Endothelial cell of umbilical vein (primary cell): ENCODE measurements at places on chromosomes 12 and 14.

GRCh38 chr12:27367078-27367477 lies 34.4 kb downstream of the BMAL2 start:
- DNase-seq: no peak

- no peak for DNase-seq
Measured at GRCh38 chr14:49019467-49020115, 566.6 kb downstream of the RPS29 start.

- DNase-seq: peak; percentile 77
Measured at GRCh38 chr14:53368711-53369201, 215.6 kb upstream of the DDHD1 start.

DNA sequence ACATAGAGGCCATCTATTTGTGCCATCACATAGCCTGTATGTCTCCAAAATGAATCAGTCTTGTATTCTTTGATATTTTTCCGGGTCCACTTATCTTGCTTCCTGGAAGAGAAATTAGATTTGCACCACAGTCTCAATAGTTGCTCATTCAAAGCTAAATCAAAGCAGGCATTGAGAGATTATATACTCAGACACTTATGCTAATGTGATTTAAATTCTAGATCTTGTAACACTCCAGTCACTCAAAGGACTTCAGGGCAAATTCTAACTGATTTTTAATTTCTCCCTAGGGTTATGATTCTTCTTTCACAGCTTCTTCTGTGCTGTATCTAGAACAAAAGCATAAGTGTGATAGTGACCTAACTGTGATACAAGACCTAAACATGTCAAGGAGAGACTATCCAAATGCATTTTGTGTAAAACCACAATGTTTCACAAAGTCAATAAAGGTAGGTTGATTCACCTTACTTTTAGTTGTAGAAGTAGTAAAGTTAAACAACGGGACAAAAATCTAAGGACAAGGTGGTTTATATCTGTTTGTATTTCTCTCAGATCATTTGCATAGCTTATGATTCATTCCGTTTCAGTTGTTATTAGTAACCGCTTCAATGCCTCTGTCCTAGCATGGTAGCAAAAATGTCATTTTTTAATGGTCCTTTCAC lies 26.8 kb downstream of the PLBD1 start:
- DNase-seq: no peak

- DNase-seq: no peak
Measured at GRCh38 chr14:38138473-38139138, 69.1 kb upstream of the SSTR1 start.

GRCh38 chr12:1083889-1084262 lies 92.9 kb downstream of the ERC1 start:
- no peak for DNase-seq

DNA sequence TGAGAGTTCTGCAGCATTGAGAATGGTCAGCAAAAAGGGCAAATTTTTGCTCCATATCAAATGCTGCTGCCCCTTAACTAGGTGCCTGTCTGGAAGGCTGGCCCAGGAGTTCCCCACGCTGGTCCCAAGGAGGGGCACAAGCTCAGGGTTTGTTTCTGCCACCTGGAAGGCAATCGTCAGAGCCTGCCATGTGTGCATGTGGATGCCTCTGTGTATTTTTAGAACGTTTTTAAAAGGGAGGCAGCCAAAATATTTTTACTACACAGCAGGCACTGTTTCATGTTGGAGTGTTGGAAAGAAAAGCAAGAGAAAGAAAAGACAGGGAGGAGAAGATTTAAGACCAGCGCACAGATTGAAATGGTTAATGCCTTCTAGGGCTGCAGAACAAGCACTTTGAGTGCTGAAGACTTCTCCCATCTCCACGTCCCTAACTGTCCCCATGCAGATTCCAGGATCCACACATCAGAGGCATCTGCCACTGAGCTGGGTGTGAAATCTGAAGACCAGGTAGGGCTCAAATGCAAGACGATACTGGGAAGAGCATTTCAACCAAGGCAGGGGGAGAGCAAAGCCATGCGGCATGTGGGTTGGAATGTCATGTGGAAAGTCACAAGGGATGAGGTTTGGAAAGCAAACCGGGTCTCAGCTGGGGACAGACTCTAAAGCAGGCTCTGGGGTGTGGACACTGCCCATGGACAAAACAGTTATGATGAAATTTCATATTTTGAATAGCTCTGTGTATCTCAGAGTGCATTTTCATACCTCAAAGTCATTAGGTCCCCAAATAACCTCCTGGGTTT lies 557.2 kb downstream of the BCL11B start:
- no peak for DNase-seq

- DNase-seq: no peak
Measured at GRCh38 chr14:35986219-35986573, 160.1 kb downstream of the BRMS1L start.

DNA sequence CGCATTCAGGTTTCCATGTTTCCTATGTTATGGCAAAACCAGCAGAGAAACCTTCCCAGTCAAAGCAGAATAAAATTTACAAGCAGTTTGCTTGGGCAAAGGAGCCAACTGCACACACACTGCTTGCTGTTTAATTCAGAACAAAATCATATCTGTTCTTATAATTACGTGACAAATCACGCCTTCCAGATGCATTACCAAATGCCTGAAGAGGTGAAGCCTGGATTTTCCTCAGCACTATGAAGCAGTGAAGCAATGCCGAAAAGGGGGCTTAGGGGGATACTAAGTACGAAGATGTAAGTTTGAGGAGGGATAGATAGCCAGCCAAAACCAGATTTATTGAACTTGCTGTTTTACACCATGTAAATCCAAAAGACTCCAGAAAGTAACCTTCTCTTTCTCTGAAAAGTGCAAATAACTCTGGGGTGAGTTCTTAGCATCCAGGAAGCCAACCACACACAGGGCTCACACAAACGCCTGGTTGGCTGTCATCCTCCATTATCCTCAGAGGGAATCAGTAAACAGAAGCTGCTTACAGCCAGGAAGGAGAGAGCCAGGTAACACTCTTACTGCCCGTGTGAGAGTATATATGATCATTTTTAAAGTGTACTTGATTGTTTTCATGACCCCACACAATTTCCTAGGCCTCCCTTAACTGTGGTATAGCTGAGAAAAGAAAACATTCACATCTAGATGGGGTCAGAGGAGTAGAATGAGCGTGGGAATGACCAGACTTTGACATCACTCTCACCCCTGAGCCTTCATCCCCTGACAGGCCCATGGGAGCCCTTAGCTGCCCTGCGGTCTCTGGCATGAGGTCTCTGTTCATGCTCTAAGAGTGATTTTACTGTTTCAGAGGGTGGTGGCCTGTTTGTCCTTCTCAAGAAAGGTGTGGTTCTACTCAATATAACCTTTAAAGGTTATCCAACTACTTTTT lies 442.5 kb downstream of the EGLN3 start:
- DNase-seq: no peak

DNA sequence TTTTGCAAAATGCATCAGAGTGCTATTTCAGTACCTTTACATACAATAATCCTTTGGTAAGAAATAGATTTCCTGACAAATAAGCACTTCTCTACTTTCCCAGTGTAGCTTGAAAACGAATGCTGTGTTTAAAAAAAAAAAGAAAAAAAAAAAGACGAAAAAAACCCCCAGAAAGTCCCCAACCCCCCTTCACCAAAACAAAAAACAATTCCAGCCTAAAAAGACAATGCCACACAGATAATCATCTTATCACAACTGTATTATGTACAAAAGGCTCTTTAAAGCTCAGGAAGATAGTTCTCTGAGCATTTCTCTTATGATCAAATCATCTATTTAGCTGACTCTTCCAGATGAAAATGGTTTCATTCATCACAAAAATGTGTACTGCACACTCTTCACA lies 1.6 kb downstream of the FERMT2 start:
- DNase-seq: peak; percentile 25

GRCh38 chr14:23183479-23183878 lies at the start of gene SLC7A8:
Gene SLC7A8, minus strand, starts transcription at chr14:23183660. Its CDS starts 746 bp downstream, at chr14:23182914.
- peak; percentile 15 for DNase-seq

DNA sequence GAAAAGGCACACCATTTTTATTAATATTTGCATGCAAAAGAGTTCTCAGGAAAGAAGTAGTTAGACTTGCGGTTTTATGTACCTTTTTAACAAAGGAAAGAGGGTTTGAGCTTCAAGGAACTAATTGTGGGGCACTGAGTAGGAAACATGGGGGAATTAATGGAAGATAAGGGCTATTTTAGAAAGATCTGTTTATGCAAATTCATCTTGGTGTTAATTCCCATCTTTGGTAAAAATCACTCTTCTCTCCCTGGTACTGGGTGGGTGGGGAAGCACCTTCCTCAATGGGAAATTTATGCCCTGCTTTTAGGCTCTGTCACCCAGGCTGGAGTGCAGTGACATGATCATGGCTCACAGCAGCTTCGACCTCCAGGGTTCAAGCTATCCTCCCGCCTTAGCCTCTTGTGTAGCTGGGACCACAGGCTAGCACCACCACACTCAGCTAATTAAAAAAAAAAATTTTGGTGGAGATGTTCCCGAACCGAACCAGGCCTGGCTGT lies 30.1 kb upstream of the RESF1 start:
- DNase-seq: no peak

DNA sequence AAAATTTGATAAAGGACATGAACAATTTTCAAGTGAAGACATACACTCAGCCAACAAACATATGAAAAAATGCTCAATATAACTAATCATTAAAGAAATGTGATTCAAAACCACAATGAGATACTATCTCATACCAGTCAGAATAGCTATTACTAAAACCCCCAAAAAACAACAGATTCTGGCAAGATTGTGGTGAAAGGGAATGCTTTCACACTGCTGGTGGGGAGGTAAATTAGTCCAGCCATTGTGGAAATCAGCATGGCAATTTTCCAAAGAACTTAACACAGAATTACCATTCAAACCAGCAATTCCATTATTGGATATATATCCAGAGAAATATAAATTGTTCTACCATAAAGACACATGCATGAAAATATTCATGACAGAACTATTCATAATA lies 18.7 kb upstream of the TAS2R14 start:
- no peak for DNase-seq

- DNase-seq: no peak
Measured at GRCh38 chr12:29818916-29819623, 35.3 kb upstream of the TMTC1 start.

GRCh38 chr12:14167005-14167628 lies 185.7 kb upstream of the GRIN2B start:
- DNase-seq: peak; percentile 58

DNA sequence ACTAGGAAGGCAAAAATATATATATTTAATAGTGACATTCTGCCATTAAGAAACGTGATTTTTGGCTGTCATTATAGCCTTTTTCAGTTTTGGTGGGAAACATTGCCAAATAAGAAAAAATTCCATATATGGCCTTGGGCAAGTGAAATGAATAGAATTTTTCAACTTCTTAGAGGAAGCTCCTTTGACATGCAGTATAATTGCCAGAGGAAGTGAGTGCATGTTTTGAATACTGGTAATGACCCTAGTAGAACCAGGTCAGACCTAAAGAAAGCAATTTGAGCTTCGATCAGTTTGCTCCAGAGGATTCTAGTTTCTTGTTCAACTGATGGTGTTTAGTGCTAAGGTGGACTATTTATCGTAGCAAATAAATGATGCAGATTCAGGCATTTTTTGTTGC lies 26.2 kb upstream of the TRIM9 start:
- peak; percentile 56 for DNase-seq

DNA sequence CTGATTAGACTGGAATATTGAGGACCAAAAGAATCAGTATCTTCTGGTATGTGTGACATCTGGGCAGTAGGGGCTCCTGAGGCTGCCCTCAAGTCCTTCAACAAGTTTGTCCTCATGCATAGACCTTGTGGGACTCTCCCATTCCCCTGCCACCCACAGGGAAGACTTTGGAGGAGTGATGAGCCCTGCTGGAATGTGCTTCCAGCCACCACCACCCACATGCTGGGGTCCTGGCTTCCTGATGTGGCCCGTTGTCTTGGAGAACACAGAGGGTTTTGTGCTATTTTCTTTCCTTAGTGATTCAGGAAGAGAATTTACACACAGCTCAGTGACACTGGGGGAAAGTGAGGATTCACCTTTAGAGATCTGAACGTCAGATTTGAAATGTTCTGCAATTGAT lies 29.2 kb upstream of the SEL1L start:
- no peak for DNase-seq

GRCh38 chr12:19251481-19252132 lies 122.1 kb downstream of the PLEKHA5 start:
- DNase-seq: no peak

DNA sequence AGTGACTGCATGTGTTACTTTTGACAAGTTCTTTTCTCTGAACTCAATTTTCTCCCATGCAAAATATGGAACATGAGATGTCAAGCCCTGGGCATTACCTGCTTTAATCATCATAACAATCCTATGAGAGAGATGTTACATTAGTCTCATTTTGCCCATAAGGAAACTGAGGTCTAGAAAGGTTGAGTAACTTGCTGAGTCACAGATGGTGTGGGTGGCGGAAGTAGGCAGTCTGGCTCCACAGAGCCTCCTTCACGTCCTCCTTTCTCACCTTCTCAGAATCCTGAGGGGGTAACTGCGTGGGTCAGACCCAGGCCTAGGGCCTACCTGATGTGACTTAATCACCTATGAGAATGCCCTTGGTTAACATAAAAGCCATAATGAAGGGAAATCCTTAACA lies 50.7 kb downstream of the TMTC1 start:
- no peak for DNase-seq

GRCh38 chr14:87522575-87522974 lies 470.4 kb downstream of the GALC start:
- DNase-seq: no peak

- DNase-seq: no peak
Measured at GRCh38 chr12:130418251-130418650, 80.6 kb downstream of the PIWIL1 start.

DNA sequence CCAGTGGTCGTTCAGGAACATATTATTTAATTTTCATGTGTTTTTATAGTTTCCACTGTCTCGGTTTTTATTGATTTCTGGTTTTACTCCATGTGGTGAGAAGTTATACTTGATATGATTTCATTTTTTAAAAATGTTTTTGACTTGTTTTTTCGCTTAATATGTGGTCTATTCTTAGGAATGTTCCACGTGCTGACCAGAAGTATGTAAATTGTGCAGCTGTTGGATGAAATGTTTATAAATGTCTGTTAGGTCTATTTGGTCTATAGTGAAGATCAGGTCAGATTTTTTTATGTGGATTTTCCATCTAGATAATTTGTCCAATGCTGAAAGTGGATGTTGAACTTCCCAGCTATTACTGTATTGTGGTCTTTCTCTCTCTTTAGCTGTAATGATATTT lies 433.8 kb upstream of the MIS18BP1 start:
- DNase-seq: no peak

DNA sequence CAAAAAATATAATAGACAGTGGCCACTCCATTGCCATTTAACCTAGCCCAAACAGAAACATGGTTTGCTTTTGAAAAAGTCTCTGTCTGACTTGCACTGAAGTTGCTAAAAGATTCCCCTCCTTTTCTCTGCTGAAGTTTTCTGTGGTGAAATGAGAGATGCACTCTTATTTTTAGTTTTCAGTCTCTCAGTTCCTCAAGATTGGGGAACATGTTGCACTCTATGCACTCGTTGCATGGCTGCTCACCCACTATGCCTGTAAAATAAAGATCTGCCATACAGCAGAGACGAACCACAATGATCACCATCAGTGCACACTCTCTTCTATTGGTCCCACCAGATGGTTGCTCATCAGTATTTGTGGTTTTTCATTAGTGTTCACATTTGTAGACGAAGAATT lies 13.1 kb upstream of the DAAM1 start:
- DNase-seq: no peak

GRCh38 chr12:119592232-119592631 lies 1.3 kb upstream of the TMEM233 start:
- no peak for DNase-seq
